ENCODE measurements at places on chromosomes 3 and 15.

GRCh38 chr3:101781166-101781565 is 2.2 kb downstream of the NXPE3 start:
- DNase-seq, result no peak

GRCh38 chr3:146148468-146148931 is 12.5 kb downstream of the PLOD2 start:
- no peak for DNase-seq

- no peak for DNase-seq
These were observed 46.9 kb downstream of the SATB1 start for GRCh38 chr3:18378218-18378617.

DNA sequence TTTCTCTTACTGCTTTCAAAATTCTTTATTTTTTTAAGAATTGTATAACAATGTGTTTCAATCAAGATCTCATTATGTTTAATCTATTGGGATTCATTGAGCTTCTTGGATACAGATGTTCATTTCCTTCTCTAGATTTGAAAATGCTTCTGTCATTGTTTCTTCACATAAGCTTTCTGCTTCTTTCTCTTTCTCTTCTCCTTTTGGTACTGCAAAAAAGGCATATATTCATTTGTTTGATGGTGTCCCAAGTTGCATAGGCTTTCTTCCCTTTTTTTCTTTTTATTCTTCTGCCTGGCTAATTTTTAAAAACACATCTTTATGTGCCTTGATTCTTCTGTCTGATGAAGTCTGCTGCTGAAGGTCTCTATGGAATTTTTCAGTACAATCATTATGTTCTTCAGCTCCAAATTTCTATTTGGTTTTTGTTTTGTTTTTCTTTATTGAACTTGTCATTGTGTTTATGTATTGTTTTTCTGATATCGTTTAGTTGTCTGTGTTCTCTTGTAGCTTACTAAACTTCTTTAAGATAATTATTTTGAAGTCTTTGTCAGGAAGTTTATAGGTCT is 88.9 kb downstream of the DTWD1 start:
- no peak for DNase-seq

GRCh38 chr3:118607915-118608820 is 426.5 kb downstream of the IGSF11 start:
- DNase-seq, result no peak

DNA sequence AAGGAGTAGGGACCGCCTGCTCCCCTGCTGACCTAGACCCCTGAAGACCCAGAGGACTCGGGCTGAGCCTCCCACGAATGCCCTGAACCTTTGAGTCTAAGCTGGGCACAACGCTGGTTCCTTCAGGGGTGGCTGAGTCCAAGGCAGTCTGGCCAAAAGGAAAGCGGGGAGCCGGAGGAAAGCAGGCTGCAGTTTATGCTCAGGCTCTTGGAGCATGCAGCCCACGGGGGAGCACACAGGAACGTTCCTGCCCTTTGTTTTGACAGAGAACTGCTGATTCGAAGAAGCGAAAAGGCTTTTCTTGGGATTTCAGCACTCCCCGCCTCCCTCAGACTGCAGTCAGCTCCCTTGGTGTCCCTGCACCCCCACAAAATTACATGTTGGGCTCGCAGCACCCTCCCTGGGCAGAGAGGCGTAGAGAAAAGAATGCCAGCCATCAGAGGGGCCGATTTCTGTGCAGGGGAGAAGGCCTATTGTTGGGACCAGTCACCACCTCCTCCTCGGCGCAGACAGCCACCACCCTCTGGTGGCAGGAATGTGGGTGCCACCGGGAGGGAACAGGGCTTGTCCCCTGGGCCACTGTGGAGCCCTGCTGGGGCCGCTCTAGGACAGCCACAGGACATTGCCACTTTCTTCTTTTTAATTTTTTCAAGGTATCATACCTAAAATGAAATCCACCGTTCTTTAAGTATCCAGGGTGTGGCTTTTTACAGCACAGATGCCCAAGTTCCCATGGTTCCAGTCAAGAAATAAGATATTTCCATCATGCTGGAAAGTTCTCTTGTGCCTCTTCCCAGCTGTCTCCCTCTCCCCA is 72.2 kb downstream of the SMAD6 start:
- peak; percentile 95 for DNase-seq

DNA sequence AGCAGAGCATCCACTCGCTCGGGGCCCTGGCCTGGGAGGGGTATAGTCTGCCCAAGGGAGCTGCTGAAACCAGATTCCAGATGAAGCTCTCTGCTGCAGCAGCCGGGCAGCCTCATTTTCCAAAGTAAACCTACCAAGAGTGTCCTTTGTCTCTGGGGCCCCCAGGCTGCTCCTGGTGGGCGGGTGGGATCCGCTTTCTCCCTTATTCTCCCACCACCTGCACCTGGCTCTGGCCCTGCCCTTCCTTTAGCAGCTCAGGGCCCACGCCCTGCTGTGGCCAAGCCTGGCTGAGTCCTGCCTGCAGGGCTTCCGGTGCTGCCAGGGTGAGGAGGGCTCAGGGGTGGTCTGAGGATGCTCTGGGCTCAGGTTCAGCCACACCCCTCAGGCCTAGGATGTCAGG is 13.0 kb downstream of the SCN5A start:
- peak; percentile 32 for DNase-seq

- DNase-seq, result no peak
These were observed 16.8 kb upstream of the OCA2 start for GRCh38 chr15:28115871-28116270.

DNA sequence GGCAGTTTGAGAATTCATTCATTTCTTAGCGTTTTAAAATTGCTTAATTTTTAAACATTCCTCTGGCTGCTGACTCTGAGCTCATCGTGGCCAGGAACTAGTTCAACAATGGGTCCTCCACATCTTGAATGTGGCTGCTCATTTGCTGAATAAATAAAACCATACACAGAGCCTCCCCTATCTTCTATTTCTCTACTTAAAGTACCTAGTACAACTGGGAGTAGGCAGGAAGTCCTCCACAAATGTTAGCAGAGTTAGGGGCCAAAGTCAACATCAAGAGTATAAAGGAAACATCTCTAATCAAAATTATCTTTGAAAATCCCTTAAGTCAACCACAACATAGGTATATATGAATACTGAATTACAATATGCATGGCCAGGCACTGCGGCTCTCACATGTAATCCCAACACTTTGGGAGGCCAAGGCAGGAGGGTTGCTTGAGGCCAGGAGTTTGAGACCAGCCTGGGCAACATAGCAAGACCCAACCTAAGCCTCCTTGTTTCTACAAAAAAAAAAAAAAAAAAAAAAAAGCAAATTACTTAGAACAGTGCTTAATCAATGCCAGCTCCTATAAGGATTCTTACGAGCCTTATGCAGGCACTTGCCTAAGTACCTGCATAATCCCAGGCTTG is 57.5 kb upstream of the LMOD3 start:
- no peak for DNase-seq

- DNase-seq, result no peak
These were observed 141.7 kb upstream of the MBNL1 start for GRCh38 chr3:152127058-152127457.

- DNase-seq, result no peak
These were observed 46.3 kb downstream of the SYNM start for GRCh38 chr15:99151156-99151555.

DNA sequence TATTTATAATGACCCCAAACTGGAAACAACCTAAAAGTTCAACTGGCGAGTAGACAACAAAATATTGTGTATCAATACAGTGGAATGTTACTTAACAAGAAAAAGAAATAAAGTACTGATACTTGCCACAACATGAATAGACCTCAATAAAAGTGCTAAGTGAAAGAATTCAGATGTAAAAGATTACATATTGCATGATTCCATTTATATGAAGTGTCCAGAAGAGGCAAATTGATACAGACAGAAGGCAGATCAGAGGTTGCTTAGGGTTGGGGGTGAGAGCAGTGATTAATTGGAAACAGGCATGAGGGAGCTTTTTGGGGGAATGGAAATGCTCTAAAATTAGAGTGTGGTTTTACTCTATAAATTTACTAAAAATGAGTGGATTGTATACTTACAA is 183.3 kb downstream of the SATB1 start:
- no peak for DNase-seq

GRCh38 chr3:46921871-46922271 is 44.4 kb downstream of the PTH1R start:
- no peak for DNase-seq

DNA sequence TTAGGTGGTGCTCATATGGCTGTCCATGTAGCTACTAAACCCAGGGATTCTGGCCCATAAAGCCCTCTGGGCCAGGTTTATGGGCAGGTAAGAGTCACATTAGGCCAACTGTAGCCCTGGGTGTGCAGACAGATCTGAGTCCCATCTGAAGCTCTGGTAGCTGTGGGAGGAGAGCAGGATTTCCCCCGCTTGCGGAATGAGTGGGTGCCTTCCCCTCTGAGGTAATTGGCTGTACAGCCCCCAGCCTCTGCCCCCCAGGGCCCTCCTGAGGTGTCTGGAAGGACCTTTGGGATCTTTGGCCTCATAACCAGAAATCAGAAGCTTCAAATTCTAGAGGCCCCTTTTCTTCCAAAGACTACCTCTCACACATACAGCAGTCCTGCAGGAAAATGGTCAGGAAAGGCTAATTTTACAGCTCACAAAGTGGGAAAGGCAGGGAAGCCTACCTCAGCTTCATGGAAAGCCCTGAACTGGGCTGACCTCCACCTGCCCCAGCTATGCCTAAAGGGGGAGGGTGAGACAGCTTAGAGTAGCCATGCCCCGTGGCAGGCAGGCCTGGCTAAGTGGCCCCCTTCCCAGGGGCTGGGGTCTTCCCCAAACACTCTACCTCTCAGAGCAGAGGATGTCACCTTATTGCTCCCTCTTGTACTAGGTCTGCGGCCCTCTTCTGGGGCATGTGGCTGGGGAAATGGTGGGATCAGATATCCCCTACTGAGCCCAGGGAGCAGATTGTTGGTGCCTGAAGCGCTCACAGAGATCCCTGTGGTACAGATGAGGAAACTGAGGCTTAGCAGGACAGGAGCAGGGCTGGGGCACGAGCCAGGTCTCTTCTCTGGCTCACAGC is 16.8 kb downstream of the HEMK1 start:
- DNase-seq, result no peak

GRCh38 chr3:121659586-121659985 is 1.1 kb downstream of the HCLS1 start:
- no peak for DNase-seq

- no peak for DNase-seq
These were observed 2.2 kb downstream of the STARD9 start for GRCh38 chr15:42577514-42578031.

- DNase-seq, result no peak
These were observed 37.5 kb downstream of the C3orf70 start for GRCh38 chr3:185115371-185115770.

- DNase-seq, result peak; percentile 67
These were observed 3.4 kb upstream of the SELENOT start for GRCh38 chr3:150599611-150600297.

DNA sequence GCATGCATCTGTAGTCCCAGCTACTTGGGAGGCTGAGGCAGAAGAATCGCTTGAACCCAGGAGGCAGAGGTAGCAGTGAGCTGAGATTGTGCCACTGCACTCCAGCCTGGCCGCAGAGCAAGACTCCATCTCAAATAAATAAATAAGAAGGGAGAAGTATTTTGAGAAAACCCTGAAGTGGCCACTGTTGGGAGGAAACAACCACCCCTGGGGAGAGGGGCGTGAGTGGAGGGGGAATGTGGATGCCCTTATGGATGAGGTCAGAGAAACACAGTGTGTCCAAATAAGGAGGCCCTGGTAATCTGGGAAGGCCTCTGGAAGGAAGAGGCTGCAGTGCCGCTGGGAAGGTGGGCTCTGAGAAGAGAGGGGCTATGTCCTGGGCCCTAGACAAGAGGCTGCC is 4.2 kb upstream of the CPLX3 start:
- no peak for DNase-seq

GRCh38 chr15:93656041-93656440 is 567.0 kb upstream of the RGMA start:
- DNase-seq, result no peak

GRCh38 chr3:25713341-25713985 is 48.8 kb upstream of the TOP2B start:
- DNase-seq, result peak; percentile 4

DNA sequence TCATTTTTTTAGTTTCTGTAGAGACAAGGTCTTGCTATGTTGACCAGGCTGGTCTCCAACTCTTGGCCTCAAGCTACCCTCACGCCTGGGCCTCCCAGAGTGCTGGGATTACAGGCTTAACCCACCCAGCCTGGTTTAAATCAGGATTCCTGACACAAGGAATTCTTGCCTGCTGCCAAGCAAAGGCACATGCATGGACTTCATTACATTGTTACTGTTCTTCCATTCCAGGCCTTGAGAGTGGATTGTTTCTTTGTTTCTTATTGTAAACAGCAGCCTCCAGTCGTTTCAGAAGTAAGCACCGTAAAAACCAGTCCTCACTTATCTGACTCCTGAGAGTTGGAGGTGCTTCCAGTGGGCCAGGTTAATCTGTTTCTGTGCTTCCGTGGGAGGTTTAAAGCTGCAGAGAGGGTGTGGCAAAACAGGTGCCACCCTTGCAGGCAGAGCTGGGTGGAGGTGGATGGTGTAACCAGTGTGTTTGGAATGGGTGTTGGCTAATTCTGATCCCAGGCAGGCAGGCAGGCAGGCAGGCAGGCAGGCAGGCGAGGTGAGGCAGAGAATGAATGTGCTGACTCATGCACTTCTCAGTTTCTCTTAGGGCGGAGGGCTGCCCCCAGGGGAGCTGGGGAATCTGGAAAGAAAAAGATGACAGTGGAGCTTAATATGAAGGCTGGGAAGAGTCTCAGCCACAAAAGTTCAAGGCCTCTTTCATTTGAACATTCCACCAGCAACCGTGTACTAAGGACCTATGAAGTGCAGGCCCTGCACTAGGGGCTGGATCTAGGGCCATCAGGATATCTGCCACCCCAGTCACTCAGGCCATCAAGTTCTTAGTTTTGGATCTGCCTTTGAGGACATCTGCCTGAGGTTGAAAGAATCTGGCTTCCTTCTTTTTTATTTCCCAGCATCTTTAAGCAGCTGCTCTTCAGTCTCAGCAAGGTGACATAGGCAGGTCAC is 37.0 kb upstream of the CDCP1 start:
- peak; percentile 88 for DNase-seq

DNA sequence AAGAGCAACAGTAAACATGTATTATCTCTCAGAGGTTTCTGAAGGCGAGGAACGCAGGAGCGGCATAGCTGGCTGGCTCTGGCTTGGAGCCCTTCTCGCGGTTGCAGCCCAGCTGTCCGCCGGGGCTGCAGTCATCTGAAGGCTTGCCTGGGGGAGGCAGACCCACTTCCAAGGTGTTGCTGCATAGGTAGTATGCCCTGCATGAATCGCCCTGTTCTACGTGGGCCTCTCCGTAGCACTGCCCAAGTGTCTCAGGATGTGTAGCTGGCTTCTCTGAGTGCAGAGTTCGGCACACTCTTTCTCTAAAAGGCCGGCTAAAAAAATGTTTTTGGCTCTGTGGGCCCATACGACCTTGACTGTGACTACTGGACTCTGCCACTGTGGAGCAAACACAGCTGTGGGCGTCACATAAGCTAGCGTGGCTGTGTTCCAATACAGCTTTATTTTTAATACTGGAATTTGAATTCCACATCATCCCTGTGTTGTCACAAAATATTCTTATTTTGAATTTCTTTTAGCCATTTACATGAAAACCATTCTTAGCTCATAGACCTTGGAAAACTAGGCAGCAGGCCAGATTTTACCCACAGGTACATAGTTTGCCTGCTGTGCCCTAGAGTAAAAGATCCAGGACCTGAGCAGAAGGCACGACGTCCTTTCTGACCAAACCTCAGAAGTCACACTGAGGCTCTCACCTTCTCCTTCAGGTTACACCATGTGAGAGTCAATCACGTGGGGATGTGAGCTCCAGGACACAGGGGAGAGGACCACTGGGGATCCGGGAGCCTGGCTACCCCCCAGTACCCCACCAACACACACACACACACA is 55.9 kb downstream of the PGPEP1L start:
- no peak for DNase-seq

Measured in ELF-1 (cell line).